ENCODE measurements at places on chromosomes 11 and 22.

DNA sequence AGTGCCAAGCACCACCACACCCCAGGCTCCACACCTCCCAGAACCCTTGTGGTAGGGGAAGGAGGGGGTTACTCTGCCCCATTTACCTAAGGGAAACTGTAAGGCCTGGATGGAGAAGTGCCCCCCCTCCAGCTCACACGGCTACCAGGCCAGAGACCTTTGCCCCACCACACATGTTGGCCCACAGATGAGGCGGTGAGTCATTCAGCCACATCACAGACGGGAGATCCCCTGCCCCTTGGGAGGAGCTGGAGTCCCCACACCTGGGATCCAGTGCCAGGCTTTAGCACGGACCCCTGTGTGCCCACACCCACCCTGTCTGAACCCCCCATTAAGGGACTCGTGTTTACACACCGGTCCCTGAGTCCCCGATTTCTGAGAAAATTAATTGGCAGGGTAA is 24.9 kb downstream of the CDKN1C start:
- peak; percentile 52 for DNase-seq

- no peak for DNase-seq
Measured at GRCh38 chr11:96180341-96180740, 162.7 kb downstream of the MAML2 start.

- DNase-seq: peak; percentile 1
Measured at GRCh38 chr11:3091081-3091845, 34.0 kb upstream of the CARS1 start.

- DNase-seq: no peak
Measured at GRCh38 chr22:41928593-41929417, 2.2 kb upstream of the TNFRSF13C start.

DNA sequence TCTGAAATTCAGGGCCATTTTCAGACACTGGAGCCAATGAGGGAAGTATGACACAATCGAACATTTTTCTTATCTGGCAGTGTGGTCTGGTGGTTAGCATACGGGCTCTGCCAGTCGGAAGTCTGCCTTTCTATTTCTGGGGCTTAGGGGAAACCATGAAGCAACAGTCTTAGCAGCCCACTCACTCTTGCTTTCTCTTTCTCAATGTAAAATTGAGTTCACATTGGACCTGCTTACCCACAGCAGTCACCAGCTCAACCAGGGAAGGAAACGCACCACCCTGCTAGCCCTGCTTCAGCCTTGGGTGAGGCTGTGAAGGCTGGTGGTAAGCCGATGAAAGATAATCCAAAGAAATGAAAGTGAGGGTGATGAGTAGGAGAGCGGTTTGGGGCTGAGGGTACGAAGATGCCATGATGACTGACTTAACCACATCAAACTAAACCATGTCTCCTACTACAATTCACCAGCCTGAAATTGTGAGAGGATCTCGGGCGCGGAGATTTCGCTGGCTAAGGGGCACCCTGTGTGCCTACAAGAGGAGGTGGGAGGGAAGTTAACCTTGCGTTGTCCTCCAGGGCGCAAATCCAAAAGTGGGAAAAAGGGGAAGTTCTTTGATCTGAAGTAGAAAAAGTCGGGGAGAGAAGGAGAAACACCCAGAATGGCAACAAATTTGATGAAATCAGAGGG is 2.0 kb upstream of the LMO2 start:
- DNase-seq: no peak

DNA sequence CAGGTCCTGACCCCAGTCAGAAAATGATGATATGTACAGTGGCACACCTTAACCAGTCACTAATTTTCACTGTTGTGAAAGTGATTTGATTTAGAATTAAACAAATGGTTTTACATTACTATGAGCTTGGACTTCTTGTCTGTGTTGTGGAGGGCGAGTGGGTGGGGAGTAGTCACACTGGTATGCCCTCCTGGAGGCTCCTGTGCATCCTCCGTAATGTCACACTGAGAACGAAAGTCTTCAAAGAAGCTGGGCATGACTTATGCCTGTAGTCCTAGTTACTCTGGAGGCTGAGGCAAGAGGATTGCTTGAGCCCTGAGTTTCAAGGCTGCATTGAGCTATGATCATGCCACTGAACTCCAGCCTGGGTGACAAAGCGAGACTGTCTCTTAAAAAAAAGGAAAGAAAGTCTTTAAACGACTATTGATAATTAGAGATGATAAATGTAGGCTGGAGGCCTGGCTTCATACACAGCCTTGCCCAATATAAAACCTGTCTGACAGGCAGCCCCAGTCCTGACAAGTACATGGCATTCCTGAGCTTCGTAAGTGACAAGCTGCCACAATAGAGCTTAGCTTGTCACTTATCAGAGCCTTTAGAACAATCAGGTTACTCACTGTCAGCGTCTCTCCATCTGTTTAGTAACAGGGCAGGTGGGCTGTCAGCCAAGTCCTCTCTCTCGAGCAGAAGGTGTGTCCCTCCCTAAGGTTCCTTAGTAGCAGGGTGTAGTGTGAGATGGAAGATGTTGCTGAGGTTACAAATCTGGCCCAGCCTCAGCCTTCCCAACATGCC is 5.0 kb upstream of the LIMK2 start:
- DNase-seq: no peak

GRCh38 chr22:38570779-38571364 is 889 bp upstream of the DMC1 start:
- DNase-seq: peak; percentile 49

GRCh38 chr22:17980638-17981051 is 43.7 kb downstream of the MICAL3 start:
- peak; percentile 39 for DNase-seq

- no peak for DNase-seq
Measured at GRCh38 chr11:86988351-86988881, 33.2 kb upstream of the FZD4 start.
